Purkinje cell (primary cell): ENCODE measurements at places on chromosomes 6 and 20. TPM values are rescaled to one million over a fixed set of nuclear protein-coding genes. Genes with fewer than 3 reads are reported as not detected.

ATP6V1G2 gene
- 154 and 211 TPM in 2 replicates for polyA plus RNA-seq

MDFI gene
- not detected in 2 replicates for polyA plus RNA-seq

LATS1 gene
- 5.4 and 8.0 TPM in 2 replicates for polyA plus RNA-seq

FLRT3 gene
- 0.34 and 8.2 TPM in 2 replicates for polyA plus RNA-seq

E2F1 gene
- polyA plus RNA-seq: not detected in 2 replicates

SLC25A27 gene
- 97.0 and 98.6 TPM in 2 replicates for polyA plus RNA-seq

COL11A2 gene
- polyA plus RNA-seq: 0.67 and 1.0 TPM in 2 replicates

AK9 gene
- 11.2 and 25.7 TPM in 2 replicates for polyA plus RNA-seq

NKX2-2 gene
- 0.69 and 2.0 TPM in 2 replicates for polyA plus RNA-seq

GLYATL3 gene
- not detected in 2 replicates for polyA plus RNA-seq

SLC22A16 gene
- polyA plus RNA-seq: not detected in 2 replicates

SMIM13 gene
- 81.3 and 93.9 TPM in 2 replicates for polyA plus RNA-seq

RIPPLY2 gene
- 45.2 and 54.9 TPM in 2 replicates for polyA plus RNA-seq

HTR1B gene
- polyA plus RNA-seq: not detected in 2 replicates

AGPAT4 gene
- polyA plus RNA-seq: 0.52 and 3.0 TPM in 2 replicates

FRK gene
- 0.15 and 0.21 TPM in 2 replicates for polyA plus RNA-seq

RAB44 gene
- not detected in 2 replicates for polyA plus RNA-seq

LTB gene
- polyA plus RNA-seq: not detected in 2 replicates

CALHM5 gene
- not detected in 2 replicates for polyA plus RNA-seq

ZNF165 gene
- 1.7 and 6.1 TPM in 2 replicates for polyA plus RNA-seq

PNPLA1 gene
- polyA plus RNA-seq: not detected in 2 replicates

OCSTAMP gene
- not detected in 2 replicates for polyA plus RNA-seq

MEI4 gene
- polyA plus RNA-seq: 1.1 and 2.1 TPM in 2 replicates

PRPH2 gene
- 6.2 and 8.0 TPM in 2 replicates for polyA plus RNA-seq

MAS1 gene
- 0.44 TPM in 1 of 2 replicates, not detected in the other for polyA plus RNA-seq

CMTR1 gene
- polyA plus RNA-seq: 5.2 and 5.3 TPM in 2 replicates

VGLL2 gene
- polyA plus RNA-seq: not detected in 2 replicates

GSTA2 gene
- not detected in 2 replicates for polyA plus RNA-seq

SLC17A1 gene
- polyA plus RNA-seq: not detected in 2 replicates

OVOL2 gene
- polyA plus RNA-seq: 0.98 TPM in 1 of 2 replicates, not detected in the other

PRL gene
- polyA plus RNA-seq: not detected in 2 replicates

TRIM15 gene
- not detected in 2 replicates for polyA plus RNA-seq

SLC32A1 gene
- 15.8 and 29.4 TPM in 2 replicates for polyA plus RNA-seq

CHRNA4 gene
- 2.4 and 2.5 TPM in 2 replicates for polyA plus RNA-seq

PGC gene
- polyA plus RNA-seq: not detected in 2 replicates

LTA gene
- polyA plus RNA-seq: not detected in 2 replicates

PFDN4 gene
- 177 and 190 TPM in 2 replicates for polyA plus RNA-seq

ECT2L gene
- polyA plus RNA-seq: 0.31 TPM in 1 of 2 replicates, not detected in the other

KCNS1 gene
- polyA plus RNA-seq: 1.2 and 2.7 TPM in 2 replicates

LY6G6F gene
- not detected in 2 replicates for polyA plus RNA-seq

WFDC2 gene
- polyA plus RNA-seq: 4.3 and 6.1 TPM in 2 replicates

HCRTR2 gene
- not detected in 2 replicates for polyA plus RNA-seq

HSPA12B gene
- polyA plus RNA-seq: 0.35 TPM in 1 of 2 replicates, not detected in the other

WFDC5 gene
- not detected in 2 replicates for polyA plus RNA-seq

ADGRF1 gene
- polyA plus RNA-seq: not detected in 2 replicates

CRIP3 gene
- polyA plus RNA-seq: 1.6 and 2.4 TPM in 2 replicates

TAP1 gene
- polyA plus RNA-seq: 3.8 and 5.5 TPM in 2 replicates

SYNDIG1 gene
- 73.6 and 92.0 TPM in 2 replicates for polyA plus RNA-seq
